ENCODE measurements at places on chromosomes 12 and 14. TPM values are rescaled to one million over a fixed set of nuclear protein-coding genes. Genes with fewer than 3 reads are reported as not detected.

Gene CPNE6
- polyA plus RNA-seq, result 0.22 TPM

Gene TMEM30B
- polyA plus RNA-seq, result 2.4 TPM

GRCh38 chr12:9869307-9870161 lies at the start of gene CLEC2B:
CLEC2B (minus strand) TSS chr12:9869354.
- H3K27me3 ChIP-seq, result no peaks in the 10 kb centered on the region
- no peaks in the 10 kb centered on the region for H3K4me1 ChIP-seq
- H3K27ac ChIP-seq, result peak within 1 kb of the TSS; percentile 61
- no peaks in the 10 kb centered on the region for H3K36me3 ChIP-seq
- H3K4me3 ChIP-seq, result peak within 1 kb of the TSS; percentile 14

GRCh38 chr12:120475643-120476042 lies 6.1 kb upstream of the SRSF9 start:
- no peak overlapping the region for H3K27ac ChIP-seq
- DNase-seq, result no peak
- no peaks in the 10 kb centered on the region for H3K27me3 ChIP-seq
- no peak overlapping the region for H3K4me3 ChIP-seq
- no peaks in the 10 kb centered on the region for H3K36me3 ChIP-seq

- peaks cover 11% of the 10 kb centered on the region for H3K27me3 ChIP-seq
- H3K36me3 ChIP-seq, result no peaks in the 10 kb centered on the region
- no peak overlapping the region for H3K4me3 ChIP-seq
- no peak overlapping the region for H3K27ac ChIP-seq
Measured at GRCh38 chr12:65611396-65611795, 212.9 kb upstream of the HMGA2 start.

GRCh38 chr12:16884056-16884455 lies 278.1 kb upstream of the LMO3 start:
- no peak overlapping the region for H3K27ac ChIP-seq
- no peaks in the 10 kb centered on the region for H3K4me1 ChIP-seq
- no peaks in the 10 kb centered on the region for H3K27me3 ChIP-seq

DNA sequence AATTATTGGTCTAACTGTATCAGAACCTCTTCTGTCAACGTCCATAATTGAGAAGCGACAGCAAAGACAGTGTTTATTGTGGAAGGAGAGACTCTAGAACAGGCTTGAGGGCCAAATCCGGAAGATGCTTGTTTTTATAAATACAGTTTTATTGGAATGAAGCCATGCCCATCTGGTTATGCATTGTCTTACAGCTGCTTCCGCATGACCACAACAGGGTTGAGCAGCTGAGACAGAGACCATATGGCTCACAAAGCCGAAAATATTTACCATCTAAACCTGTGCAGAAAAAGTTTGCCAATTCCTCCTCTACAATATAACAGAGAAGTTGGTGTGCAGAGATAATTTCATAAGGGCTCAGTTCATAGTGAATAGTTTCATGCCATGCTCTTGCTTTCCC lies 24.5 kb downstream of the PRKAB1 start:
- peaks cover 4% of the 10 kb centered on the region for H3K36me3 ChIP-seq
- no peaks in the 10 kb centered on the region for H3K27me3 ChIP-seq
- peak overlapping the region; percentile 78 for H3K27ac ChIP-seq
- DNase-seq, result no peak

DNA sequence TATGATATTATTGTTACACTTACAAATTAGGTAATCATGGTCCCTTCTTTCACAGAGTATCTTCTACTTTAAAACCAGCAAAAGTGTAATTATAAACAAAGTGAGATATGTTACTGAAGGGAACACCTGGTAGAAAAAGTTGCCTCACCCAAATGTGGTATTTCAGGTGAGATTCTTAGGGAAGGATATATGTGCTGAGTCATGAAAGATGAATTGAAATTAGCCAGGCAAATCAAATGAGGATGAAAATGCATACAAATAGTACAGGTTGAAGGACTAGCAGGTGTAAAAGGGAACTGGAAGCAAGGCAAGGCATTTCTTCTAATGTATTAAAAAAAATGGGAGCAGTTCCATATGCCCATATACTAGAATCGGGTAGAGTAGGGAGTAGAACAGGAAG lies 220.9 kb downstream of the PRKD1 start:
- no peak overlapping the region for H3K27ac ChIP-seq
- no peaks in the 10 kb centered on the region for H3K4me1 ChIP-seq
- H3K36me3 ChIP-seq, result no peaks in the 10 kb centered on the region

DNA sequence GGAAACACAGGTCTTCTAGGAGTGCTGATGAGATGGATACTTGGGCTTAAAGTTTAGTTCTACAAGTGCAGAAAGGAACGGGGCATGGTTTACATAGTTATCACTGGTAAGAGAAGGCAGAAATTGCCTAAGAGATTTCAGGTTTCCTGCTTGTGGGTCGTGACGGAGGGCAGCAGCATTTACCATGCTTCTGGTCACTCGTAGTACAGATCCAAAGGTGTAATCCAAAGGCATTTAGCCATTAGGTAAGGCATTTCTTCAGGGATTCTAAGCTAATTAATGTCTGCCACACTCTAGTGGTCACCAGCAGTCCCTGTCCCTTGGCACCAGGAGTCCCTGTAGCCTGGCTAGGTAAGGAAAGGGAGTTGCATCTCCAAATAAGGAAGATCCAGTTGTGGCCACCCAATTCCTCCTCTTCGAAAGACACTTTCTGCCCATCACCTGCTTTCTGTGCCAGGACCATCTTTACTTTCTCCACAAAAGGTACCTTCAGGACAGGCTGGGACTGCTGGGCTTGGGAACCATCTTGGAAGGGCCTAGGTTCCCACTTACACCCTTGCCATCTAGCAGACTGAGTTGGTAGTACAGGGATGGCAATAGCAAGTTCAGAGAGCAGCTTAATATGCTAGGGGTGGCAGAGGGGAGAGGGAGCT lies 1.5 kb downstream of the GSTZ1 start:
- no peaks in the 10 kb centered on the region for H3K27me3 ChIP-seq
- H3K27ac ChIP-seq, result no peak overlapping the region
- peaks cover 8% of the 10 kb centered on the region for H3K4me1 ChIP-seq
- no peak for DNase-seq
- no peak overlapping the region for H3K4me3 ChIP-seq

DNA sequence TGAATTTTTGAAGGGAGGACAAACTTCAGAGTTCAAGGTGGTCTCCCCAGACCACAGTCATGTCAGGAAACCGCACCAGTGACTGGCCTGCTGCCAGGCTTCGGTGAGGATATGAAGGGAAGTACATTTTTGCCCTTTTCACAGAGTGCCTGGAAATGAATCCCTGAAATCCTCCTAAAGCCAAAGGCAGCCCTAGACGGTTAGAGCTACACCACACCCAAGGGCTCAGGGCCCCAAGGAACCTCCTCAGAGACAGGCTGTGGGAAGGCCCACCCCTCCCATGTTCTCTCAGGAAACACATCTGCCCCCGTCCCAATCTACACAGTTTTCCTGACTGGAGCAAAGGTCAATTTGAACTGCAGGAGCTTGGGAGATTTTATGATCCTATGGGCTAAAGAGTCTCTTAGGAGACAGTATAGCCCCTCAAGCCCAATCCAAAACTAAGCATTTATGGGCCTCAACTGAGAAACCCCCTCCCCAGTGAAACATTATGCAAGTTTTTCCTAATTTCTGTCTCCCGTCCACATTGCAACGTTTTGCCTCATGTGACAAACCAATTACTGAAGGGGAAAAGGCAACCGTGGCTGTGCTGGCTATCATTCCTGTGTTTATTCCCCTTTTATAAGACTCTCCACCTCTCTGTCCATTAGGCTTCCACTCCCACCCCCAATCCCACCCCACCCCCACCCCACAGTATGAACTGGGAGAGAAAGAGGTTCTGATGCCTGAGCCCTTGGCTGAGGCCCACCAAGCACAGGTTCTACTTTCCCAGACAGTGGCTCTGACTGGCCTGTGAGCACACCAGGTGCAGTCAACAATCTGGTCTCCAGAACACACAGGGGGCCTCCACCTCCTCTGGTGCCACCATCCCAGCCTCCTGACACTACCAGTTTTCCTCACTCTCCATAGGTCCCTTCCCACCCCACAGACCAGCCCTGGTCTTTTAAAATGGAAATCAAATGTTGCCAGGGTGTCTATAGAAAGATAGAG lies 9.6 kb upstream of the RNASE1 start:
- no peaks in the 10 kb centered on the region for H3K36me3 ChIP-seq
- DNase-seq, result no peak
- H3K4me3 ChIP-seq, result no peak overlapping the region
- no peaks in the 10 kb centered on the region for H3K27me3 ChIP-seq
- H3K27ac ChIP-seq, result peak overlapping the region; percentile 52

GRCh38 chr12:123265851-123266678 lies 5.6 kb downstream of the CDK2AP1 start:
- DNase-seq, result no peak
- H3K4me1 ChIP-seq, result peaks cover 18% of the 10 kb centered on the region
- no peaks in the 10 kb centered on the region for H3K27me3 ChIP-seq
- no peak overlapping the region for H3K4me3 ChIP-seq

GRCh38 chr12:82329508-82329907 lies 28.7 kb downstream of the CCDC59 start:
- no peak overlapping the region for H3K27ac ChIP-seq
- H3K36me3 ChIP-seq, result no peaks in the 10 kb centered on the region
- no peaks in the 10 kb centered on the region for H3K27me3 ChIP-seq
- DNase-seq, result no peak
- H3K4me3 ChIP-seq, result no peak overlapping the region

Data from adrenal gland (tissue), 19 donors.